ENCODE measurements at places on chromosomes 4 and X. TPM values are rescaled to one million over a fixed set of nuclear protein-coding genes. Genes with fewer than 3 reads are reported as not detected.

NPY1R gene
- total RNA-seq = not detected

HSPA4L gene
- 7.8 TPM for total RNA-seq

ETDA gene
- total RNA-seq = not detected

PLAC8 gene
- 0.94 TPM for total RNA-seq

NKX6-1 gene
- 0.48 TPM for total RNA-seq

SEPSECS gene
- 2.4 TPM for total RNA-seq

GYPB gene
- total RNA-seq = not detected

CXorf58 gene
- total RNA-seq = 0.14 TPM

JCHAIN gene
- total RNA-seq = not detected

All from A549 treated with dexamethasone at 1 μM for 4 hours (cell line).